RPMI7951 (cell line): ENCODE measurements at places on chromosomes 3 and 15. TPM values are rescaled to one million over a fixed set of nuclear protein-coding genes. Genes with fewer than 3 reads are reported as not detected.

Gene CP
- total RNA-seq: 0.39 TPM in 1 of 2 replicates, not detected in the other

Gene HHLA2
- not detected in 2 replicates for total RNA-seq

Gene TLR9
- total RNA-seq: not detected in 2 replicates

Gene GRM7
- not detected in 2 replicates for total RNA-seq

Gene EXD1
- total RNA-seq: not detected in 2 replicates

Gene CMTM6
- total RNA-seq: 203 and 270 TPM in 2 replicates

Gene VEPH1
- total RNA-seq: 85.5 and 91.9 TPM in 2 replicates

Gene GOLGB1
- total RNA-seq: 18.4 and 26.0 TPM in 2 replicates

Gene DLL4
- total RNA-seq: 2.5 and 2.6 TPM in 2 replicates

DNA sequence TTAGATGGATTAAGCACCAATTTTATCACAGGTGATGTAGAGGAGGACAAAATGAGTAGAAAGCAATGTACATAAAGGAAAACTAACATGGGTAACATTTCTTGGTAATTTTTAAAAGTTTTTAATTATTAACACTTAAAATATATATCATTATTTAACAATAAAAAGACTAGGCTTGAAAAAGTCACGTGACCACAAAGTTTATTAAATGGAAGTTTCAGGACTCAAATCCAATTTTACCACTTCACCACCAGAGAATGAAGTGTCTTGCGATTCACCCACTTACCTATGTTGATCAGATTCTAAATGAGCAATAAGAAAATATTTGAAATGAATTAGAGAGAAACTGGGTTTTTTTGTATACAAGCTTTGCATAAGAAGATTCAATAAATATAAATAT, 721.3 kb downstream of the GBE1 start:
- DNase-seq: no peak

GRCh38 chr3:71681224-71681668, 44.0 kb downstream of the EIF4E3 start:
- DNase-seq: peak; percentile 82

DNA sequence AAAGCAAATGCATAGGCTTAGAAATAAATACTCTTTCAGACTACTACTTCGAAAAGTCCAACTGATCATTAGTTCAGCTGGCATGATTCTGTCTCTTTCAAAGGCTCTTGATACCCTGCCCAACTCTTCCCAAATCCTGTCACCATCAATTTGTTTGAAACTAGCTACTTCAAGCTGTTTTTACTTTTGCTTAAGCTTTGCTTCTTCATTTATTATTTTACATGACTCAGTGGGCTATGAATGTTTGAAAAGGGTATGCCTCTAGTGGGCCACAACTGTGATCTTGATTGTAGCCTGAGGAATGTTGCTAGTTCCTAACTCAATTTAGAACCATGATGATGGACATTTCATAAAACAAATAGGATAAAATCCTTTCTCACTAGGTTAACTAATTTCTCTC, 340.8 kb downstream of the NAALADL2 start:
- no peak for DNase-seq

- DNase-seq: peak; percentile 89
These were observed 207.1 kb upstream of the PFN2 start for GRCh38 chr3:150177673-150178381.

- DNase-seq: peak; percentile 99
These were observed 40.1 kb downstream of the CDCP1 start for GRCh38 chr3:45105855-45106671.

DNA sequence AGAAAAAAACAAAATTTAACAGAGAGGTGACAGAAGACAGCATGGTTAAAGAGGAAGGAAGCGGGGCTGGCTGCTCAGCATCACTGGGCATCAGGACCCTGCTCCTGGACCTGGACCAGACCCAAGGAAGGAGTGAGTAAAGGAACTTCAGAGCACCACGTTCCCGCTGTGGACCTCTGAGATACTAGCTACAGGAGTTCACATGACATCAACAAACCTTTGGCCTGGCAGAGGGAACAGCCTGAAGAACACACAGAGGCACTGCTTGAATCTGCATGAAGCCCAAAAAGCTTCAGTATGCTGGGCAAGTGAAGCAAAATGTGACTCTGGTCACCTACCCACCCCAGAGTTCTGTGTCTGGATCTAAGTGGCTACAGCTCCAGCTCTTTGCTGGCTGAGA, 38.1 kb downstream of the SLC2A2 start:
- no peak for DNase-seq

GRCh38 chr3:72044231-72044855, 259.4 kb upstream of the PROK2 start:
- DNase-seq: peak; percentile 40

GRCh38 chr3:152278756-152279427, 10.2 kb downstream of the MBNL1 start:
- no peak for DNase-seq

GRCh38 chr3:100968932-100969906, 24.0 kb downstream of the ABI3BP start:
- no peak for DNase-seq

- peak; percentile 90 for DNase-seq
These were observed at the start of gene MITF for GRCh38 chr3:69739204-69740102. MITF (plus strand) TSS chr3:69739464; CDS start chr3:69739598, 134 bp downstream.

- DNase-seq: no peak
These were observed 160.5 kb downstream of the FNDC3B start for GRCh38 chr3:172199850-172200369.

GRCh38 chr15:65414841-65415621, 7.7 kb downstream of the IGDCC4 start:
- DNase-seq: no peak

GRCh38 chr15:89178307-89178977, 42.9 kb downstream of the RLBP1 start:
- DNase-seq: no peak

DNA sequence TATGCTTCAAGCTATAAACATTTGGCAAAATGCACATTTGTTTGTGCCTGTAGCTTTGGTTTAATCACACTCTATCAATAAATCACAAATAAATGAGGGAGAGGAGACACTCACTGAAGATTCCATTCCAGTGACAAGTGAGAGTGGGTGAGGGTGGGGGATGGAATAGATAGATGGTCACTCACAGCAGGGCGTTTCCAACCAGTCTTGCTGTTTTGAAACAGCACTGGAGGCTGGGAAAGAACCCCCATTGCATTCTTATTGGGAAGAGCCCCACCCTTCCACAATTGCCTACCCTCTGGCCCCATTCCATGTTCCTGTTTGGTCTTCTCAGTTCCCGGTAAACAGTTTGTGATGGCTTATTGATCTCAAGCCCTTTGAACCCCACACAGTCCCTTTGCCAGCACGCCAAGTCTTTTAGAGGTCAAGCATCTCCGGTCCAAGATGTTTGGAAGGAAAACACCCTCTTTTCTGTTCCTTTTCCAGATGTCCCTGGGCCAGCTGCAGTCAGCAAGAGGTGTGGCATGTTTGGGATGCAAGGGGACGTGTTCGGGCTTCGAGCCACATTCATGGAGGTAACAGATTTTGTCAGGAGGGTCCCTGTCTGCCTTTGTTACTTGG, 30.7 kb downstream of the LMCD1 start:
- DNase-seq: peak; percentile 43

DNA sequence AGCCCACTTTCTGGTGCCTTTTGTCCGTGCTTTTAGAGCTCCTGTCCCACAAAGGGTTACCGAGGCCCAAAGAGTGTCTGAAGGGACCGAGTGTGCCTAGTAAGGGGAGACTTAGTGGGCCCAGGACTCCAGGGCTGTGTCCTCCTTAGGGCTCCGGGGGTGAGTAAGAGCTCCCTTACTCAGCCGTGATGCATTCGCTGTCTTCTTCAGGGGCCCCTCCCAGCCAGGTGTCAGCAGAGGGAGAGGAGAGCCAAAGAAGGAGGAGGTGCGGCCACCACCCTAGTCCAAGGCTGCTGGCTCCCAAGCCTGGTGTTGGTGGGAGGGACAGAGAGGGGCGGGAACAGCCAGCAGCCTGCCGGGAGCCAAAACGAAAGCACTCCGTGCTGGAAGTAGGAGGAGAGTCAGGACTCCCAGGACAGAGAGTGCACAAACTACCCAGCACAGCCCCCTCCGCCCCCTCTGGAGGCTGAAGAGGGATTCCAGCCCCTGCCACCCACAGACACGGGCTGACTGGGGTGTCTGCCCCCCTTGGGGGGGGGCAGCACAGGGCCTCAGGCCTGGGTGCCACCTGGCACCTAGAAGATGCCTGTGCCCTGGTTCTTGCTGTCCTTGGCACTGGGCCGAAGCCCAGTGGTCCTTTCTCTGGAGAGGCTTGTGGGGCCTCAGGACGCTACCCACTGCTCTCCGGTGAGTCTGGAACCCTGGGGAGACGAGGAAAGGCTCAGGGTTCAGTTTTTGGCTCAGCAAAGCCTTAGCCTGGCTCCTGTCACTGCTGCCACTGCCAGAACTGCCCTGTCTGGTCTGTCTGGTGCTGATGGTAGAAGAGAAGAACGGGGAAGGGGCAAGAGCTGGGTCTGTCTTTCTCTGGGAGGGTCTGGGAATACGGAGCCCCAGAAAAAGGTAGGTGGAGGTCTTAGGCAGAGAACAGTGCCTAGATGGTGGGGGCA, at the start of gene IL17RC:
Gene IL17RC, plus strand, starts transcription at position 365 of the 947 bp plus-strand sequence. Its CDS starts 218 bp downstream, at position 583.
- DNase-seq: peak; percentile 94

GRCh38 chr3:2735392-2735894, 374.7 kb downstream of the IL5RA start:
- no peak for DNase-seq

GRCh38 chr3:173003471-173003870, 137.6 kb downstream of the SPATA16 start:
- no peak for DNase-seq

DNA sequence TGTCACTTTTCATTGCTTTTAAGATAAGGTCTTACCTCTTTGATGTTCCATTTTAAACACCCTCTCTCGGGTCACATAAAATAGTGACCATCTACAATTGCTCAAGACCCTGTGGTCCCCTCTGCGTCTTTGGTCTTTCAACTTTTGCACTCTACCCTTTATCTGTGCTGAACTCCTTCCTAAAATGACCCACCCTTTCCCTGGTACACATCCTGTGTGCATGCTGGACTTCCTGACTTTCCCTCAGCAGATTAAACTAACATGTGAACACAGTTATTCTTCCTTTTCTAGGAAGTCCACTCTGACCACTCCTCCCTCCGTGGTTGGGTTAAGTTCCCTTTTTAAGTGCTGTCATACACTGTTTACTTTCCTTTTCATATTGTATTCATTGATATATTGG, 414.2 kb downstream of the GABRB3 start:
- DNase-seq: no peak

DNA sequence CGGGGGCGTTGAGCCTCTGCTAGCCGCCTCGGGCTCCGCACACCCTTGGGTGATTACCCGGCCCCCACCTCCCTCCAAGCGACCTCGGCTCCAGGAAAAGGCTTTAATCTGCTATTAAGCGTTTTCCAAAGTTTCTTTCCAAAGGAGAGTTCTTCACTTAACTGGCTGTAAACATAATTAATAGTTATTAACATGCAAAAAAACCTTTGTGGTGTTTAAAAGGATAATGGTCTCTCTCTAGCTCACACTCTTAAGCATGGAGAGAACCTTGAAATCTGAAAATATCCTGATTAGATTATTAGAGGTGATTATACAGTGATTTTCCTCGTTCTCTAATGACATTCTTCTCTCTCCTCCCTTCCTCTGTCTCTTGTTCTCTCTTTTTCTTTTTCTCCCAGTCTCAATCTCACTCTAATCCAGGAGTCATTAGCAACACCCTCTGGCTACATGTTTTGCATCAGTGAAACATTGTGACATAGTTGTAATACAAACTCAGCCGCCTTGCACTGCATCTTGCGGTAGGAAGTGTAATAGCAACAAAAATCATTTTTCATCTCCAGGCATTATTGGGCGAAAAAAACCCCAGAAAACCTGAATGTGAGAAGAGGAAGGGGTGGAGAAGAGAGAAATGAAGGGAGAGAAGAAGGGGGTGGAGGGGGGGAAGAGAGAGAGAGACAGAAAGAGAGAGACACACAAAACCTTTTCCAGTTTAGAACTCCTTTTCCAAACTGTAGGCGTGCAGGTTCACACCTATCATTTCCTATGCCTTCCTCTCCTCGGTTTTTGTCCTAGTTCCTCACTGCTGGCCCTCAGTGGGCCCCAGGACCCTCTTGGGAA, 24.4 kb downstream of the NR2F2 start:
- DNase-seq: peak; percentile 78

GRCh38 chr3:159263750-159264553, 462.1 kb downstream of the MFSD1 start:
- peak; percentile 65 for DNase-seq

DNA sequence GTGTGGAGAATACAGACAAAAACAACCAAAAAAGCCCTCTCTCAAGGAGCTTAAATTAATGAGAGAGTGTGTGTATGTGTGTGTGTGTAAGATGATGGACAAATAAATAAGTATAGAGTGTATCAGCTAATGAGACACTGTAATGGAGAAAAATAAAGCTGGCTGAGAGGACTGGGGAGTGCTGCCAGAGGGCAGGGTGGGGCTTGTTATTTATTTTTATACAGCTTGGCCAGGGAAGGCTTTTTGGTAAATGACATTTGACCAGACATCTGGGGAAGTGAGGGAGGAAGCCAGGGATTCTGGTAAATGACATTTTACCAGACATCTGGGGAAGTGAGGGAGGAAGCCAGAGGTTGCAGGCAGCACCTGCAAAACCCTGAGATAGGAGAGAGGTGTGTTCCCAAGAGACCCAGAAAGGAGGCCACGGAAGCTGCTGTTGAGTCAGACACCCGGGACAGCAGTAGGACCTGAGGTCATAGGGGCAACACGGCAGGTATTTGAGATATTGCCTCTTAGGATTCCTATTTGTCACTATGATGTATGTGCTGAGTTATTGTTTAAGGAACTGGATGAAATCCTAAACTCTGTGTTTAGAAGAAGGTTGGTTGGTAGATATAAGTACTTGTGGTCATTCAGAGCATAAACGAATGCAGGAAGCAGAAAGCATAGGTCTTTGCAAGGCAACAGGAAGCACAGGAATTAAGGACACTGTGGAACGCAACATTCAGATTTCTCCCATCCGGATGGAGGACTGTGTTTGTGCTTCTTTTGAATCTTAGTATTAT, 2.7 kb downstream of the SV2B start:
- DNase-seq: no peak

DNA sequence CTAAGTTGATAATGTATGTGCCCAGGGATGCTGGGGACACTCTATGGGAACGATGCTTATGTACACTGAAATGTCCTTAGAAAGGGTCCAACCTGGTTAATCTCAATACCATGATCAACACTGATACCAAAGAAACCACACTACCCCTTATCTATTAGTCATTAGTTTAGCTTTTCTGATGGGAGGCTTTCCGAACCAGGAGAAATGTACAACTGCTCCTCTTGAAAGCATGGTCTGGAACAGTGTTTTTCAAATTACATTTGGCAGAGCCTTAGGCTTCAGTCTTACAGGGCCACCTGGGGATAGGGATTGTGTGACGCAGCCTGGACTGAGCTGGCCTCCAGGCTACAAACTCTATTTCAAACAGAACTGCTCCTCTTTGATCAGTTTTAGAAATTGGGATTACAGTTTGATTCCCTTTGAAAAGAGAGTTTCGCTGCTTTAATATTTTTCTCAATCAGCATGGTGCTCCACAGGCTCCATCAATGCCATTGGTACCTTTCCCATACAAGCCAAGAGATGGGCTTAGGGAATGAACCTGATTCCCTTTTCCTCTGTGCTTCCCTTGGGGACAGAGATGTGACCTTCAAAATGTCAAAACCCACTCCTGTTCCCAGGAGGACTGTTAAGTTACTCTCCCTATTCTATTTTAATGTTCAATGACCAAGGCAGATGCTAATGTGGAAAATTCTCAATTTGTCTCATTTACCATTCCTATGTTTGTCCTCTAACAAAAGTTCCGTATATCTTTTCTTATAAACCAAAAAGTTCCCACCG, 296.0 kb upstream of the ADAMTS9 start:
- DNase-seq: no peak

- no peak for DNase-seq
These were observed 9.7 kb downstream of the EPHB1 start for GRCh38 chr3:134804508-134805480.

- peak; percentile 22 for DNase-seq
These were observed 541.2 kb downstream of the RBMS3 start for GRCh38 chr3:29822071-29822470.

- no peak for DNase-seq
These were observed 71.4 kb upstream of the PSMD6 start for GRCh38 chr3:64094713-64095079.
